Activated naive CD8-positive, alpha-beta T cell treated with anti-CD3 and anti-CD28 coated beads, Interleukin-2, amount 10 ng/mL, durations not matched to agents 7 days and 5 days (primary cell): ENCODE measurements at places on chromosomes 16 and 17. TPM values are rescaled to one million over a fixed set of nuclear protein-coding genes. Genes with fewer than 3 reads are reported as not detected.
A peak's percentile ranks its signal among the peaks of the same experiment; 100 is the strongest.

Gene ZFHX3
- total RNA-seq: 1.6 TPM

Gene TBC1D28
- not detected for total RNA-seq

Gene PRSS53
- total RNA-seq: 10.4 TPM

Gene SLC52A1
- 1.4 TPM for total RNA-seq

Gene RNF43
- 0.72 TPM for total RNA-seq

Gene TBC1D16
- total RNA-seq: 2.1 TPM

DNA sequence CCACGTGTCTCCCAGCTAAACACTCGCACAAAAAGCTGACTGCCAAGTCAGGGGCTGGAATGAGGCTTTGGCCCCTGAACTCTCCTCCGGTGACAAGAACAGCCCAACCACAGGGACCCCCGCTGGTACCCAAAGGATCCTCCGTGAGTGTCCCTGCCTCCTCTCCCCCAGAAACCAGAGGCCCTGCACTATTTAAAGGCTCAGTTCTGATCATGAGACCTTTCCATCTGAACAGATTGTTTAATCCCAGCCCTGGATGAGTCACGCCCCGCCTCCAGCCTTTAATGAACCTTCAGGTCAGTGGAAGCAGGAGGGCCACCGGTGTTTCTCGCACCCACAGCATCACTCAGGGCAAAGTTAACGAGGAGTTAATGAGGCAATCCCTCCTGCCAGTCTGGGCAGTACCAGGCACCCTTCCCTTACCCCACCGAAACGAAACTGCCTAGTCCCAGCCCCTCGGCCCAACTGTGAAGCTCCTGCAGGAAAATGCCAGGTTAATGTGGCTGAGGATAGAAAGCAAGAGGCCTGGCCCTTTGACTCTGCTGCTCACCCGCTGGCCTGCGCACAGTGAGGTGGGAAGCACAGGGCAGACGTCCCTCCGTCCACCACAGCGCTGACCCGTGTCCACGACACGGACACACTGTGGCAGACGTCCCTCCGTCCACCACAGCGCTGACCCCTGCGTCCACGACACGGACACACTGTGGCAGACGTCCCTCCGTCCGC, 32.4 kb downstream of the TIMM22 start:
- DNase-seq: no peak
- no peaks in the 10 kb centered on the region for H3K27me3 ChIP-seq

GRCh38 chr16:57530522-57531252, 5.7 kb downstream of the CCDC102A start:
- no peaks in the 10 kb centered on the region for H3K27me3 ChIP-seq
- no peak for DNase-seq
- H3K27ac ChIP-seq: peak overlapping the region; percentile 98
- peaks cover 3% of the 10 kb centered on the region for H3K36me3 ChIP-seq

GRCh38 chr17:39239640-39240314, 14.0 kb upstream of the STAC2 start:
- H3K4me1 ChIP-seq: peaks cover 27% of the 10 kb centered on the region
- H3K27me3 ChIP-seq: peaks cover 2% of the 10 kb centered on the region
- H3K4me3 ChIP-seq: no peak overlapping the region

DNA sequence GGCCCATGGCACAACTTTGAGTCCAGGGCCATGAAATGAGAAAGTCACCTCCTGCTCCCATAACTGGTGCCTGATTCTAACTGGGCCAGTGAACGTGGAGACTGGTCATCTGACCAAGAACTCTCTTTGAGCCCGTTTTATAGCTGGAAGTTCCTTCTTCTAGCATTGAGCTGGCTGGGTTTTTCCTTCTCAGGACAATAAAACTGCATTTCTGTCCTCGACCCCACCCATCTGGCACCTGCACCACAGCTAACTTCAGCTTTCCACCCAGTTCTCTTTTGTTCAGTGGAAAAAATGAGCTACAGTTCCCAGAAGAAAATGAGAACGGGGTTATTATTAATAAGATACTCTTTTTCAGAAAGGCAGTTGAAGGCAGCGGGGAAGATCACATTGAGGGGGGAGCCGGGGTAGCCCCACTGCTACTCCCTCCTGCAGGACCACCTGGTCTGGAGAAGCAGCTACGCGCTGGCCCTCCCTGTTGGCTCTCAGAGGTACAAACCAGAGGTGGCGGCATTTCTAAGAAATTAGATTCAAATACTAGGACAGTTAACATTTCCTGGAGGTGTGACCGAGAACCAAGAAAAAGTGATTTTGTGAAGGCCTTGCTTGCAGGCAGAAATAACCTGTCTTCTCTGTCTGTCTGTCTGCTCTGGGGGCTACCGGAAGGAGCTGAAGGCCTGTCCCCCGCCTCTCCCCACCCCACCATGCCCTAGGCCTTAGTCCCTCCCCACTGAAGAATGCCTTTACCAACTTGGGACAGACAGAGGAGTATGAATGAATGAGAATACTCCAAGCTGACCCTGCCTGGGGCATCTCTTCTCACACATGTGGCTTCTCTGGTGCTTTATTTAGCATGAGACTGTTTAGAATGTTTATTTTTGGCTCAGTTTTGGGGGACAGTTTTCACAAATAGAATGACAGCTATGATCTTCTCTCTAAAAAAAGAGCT, 123.9 kb downstream of the XYLT1 start:
- DNase-seq: peak; percentile 67
- no peaks in the 10 kb centered on the region for H3K27me3 ChIP-seq
- H3K36me3 ChIP-seq: peaks cover 26% of the 10 kb centered on the region
- H3K27ac ChIP-seq: peak overlapping the region; percentile 94
- peaks cover 80% of the 10 kb centered on the region for H3K4me1 ChIP-seq

DNA sequence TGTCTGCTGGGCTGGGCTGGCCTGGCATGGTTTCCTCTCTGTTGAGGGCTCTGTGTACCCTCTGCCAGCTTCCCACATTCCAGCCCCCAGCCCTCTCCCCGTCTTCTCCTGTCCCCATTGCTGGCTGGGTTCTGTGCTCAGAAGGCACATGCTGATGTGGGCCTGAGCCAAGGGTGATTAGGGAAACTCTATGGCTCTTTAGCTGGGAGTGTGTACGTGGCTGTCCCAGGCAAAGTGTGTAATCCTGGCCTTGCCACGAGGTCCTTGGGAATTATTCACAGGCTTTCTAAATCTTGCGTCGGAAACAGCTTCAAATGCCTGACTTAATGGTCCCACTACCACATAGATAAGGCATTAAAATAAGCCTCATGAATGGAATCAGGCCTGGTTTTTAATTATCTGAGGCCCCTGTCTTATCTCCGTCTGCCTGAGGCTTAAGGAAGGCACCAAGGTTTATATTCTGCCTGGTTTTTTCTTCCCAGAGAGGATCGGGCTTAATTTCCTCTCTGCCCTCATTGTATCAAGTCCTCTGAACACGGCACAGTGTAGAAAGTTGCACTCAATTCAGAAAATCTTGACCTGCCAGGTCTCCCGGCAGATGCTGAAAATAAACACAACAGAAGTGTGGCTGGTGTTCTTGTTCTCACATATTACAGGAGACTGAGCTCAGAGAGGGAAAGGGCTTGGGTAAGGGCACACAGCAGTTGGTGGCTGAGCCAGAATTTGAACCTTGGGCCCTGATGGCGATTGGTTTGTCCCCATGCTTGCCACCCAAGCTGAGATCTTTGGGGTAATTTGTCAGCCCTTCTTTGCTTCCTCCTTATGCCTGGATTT, 52.9 kb upstream of the LGALS9 start:
- no peaks in the 10 kb centered on the region for H3K27me3 ChIP-seq
- H3K4me1 ChIP-seq: peaks cover 68% of the 10 kb centered on the region
- peaks cover 13% of the 10 kb centered on the region for H3K36me3 ChIP-seq
- H3K27ac ChIP-seq: peak overlapping the region; percentile 91
- H3K4me3 ChIP-seq: peak overlapping the region; percentile 14

- DNase-seq: no peak
- H3K4me3 ChIP-seq: no peak overlapping the region
- H3K36me3 ChIP-seq: no peaks in the 10 kb centered on the region
- H3K27me3 ChIP-seq: no peaks in the 10 kb centered on the region
Measured at GRCh38 chr16:79131321-79132075, 469.0 kb downstream of the MAF start.

GRCh38 chr16:85820604-85821372, 21.3 kb downstream of the COX4I1 start:
- no peak for DNase-seq
- H3K27me3 ChIP-seq: peaks cover 17% of the 10 kb centered on the region
- no peak overlapping the region for H3K4me3 ChIP-seq
- no peaks in the 10 kb centered on the region for H3K36me3 ChIP-seq
- no peak overlapping the region for H3K27ac ChIP-seq

- H3K4me3 ChIP-seq: no peak overlapping the region
- H3K4me1 ChIP-seq: peaks cover 8% of the 10 kb centered on the region
- no peaks in the 10 kb centered on the region for H3K36me3 ChIP-seq
- no peak overlapping the region for H3K27ac ChIP-seq
Measured at GRCh38 chr16:82092711-82093110, 57.7 kb downstream of the HSD17B2 start.

- no peak overlapping the region for H3K4me3 ChIP-seq
- no peak overlapping the region for H3K27ac ChIP-seq
- H3K36me3 ChIP-seq: no peaks in the 10 kb centered on the region
- DNase-seq: peak; percentile 38
Measured at GRCh38 chr16:15427648-15428239, 6.6 kb upstream of the BMERB1 start.

GRCh38 chr17:78137392-78138203, 7.0 kb downstream of the TMC8 start:
- peak overlapping the region; percentile 72 for H3K4me3 ChIP-seq
- peaks cover 56% of the 10 kb centered on the region for H3K4me1 ChIP-seq
- peak overlapping the region; percentile 82 for H3K27ac ChIP-seq
- H3K36me3 ChIP-seq: peaks cover 38% of the 10 kb centered on the region
- DNase-seq: peak; percentile 74

DNA sequence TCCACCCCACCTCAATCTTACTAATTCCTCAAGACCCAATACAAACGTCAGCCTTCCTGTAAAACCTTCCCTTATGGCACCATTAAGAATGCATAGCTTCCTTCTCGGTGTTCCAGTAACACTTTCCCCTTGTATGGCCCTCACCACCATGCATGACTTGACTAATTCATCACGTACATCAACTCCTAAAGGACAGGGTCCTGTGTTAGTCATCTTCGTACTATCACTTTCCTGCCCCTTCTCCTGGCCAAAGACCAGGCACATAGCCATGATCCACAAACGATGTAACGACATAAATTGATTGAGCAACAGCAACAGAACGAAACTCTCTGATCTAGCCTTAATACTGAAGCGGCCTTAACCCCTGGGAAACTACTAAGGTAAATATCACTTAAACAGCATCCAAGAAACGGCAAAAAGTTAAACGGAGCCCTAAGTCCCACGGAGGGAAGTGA, 612 bp downstream of the PSMD12 start:
- H3K4me1 ChIP-seq: peaks cover 38% of the 10 kb centered on the region
- peak overlapping the region; percentile 94 for H3K4me3 ChIP-seq
- H3K27me3 ChIP-seq: no peaks in the 10 kb centered on the region
- DNase-seq: no peak
